ENCODE measurements at places on chromosomes 4 and X.

GRCh38 chr4:143046454-143046853, 138.3 kb upstream of the USP38 start:
- DNase-seq, result no peak

DNA sequence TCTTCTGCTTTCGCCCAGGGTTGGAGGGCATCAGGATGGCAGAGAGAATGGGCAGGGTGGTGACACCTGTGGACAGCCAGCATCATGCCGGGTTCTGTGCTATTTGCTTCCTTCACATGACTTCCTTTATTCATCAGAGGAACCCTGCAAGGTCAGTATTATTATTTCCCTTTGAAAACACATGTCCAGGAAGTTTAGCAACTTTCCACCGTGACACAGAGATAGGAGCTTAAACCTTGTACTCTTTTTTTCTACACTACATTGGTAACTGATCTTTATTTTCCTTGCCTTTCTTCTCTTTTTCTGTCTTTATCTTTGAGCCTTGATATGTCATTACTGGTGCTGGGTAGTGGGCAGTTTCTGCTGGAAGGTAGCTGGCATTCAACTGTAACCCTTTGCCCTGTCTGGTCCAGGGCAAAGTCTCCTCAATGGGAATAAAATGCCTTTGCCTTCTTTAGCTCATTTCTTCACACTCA, 5.0 kb upstream of the MGST2 start:
- DNase-seq, result no peak

DNA sequence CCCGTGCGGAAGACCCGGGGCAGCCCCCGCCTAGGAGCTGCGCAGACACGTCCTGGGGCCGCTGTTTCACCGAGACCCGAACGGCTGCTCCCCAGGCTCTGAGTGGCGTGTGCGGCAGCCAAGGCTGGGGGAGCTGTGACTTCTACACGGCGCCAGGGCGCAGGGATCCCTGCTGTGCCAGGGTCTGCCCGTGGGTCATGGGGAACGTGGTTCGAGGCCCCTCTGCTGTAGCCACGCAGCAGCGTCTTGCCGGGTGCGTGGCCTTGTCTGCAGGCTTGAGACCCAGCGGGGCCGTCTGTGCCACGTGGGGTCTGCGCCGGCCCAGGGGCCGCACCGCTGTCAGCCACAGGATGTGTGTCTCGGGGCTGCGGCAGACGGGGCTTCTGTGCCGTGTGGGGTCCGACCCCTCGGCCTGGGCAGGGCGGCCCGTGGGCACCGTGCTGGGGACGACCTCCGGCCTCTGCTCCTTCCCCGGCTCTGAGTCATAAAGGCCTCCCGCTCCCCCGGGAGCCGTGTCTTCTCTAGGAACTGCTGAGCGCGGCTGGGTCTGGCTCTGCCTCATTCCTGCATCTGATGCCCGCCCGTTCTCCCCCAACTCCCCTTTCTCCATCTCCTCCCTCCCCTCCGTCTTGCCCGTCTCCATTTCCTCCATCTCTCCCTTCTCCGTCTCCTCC, 12.7 kb upstream of the GTPBP6 start:
- DNase-seq, result no peak

- DNase-seq, result no peak
Observed at GRCh38 chrX:111567542-111568255, 56.3 kb downstream of the SERTM2 start.

GRCh38 chr4:178450614-178451013, 1008.4 kb upstream of the AGA start:
- DNase-seq, result no peak

DNA sequence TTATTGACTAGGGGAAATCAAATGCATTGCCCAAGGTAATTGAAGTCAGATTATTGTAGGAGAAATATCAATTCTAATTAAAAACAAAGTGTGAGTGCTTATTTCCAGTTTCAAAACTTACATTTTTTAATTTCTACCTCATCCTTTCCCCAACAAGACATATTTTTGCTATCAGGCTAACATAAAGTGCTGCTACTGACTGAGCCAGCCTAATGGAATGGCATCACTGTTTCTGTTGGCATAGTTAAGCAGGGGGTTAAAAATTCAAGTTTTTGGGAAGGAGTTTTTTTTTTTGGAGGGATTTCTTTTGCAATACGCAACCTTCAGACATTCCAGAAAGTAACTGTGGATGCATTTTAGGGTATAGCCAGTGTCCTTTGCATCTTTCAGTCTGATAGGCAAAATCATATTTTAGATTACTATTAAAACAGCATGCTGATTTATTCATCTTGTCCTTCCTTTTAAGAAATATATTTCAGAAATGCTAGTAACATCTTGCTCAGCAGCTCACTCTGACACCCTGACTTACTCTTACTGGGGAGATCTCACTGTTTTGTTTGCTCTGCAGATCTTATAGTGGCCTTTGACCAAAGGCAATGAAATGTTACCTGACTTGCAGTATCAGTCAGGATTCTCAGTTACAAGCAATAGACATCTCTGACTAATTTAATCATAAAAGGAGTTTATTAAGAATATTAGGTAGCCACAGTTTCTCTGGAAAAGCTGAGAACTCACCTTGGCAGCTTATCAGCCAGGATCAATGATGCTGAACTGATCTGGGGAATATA, 24.4 kb downstream of the GAB1 start:
- no peak for DNase-seq

GRCh38 chrX:83759872-83760271, 101.1 kb upstream of the CYLC1 start:
- no peak for DNase-seq

DNA sequence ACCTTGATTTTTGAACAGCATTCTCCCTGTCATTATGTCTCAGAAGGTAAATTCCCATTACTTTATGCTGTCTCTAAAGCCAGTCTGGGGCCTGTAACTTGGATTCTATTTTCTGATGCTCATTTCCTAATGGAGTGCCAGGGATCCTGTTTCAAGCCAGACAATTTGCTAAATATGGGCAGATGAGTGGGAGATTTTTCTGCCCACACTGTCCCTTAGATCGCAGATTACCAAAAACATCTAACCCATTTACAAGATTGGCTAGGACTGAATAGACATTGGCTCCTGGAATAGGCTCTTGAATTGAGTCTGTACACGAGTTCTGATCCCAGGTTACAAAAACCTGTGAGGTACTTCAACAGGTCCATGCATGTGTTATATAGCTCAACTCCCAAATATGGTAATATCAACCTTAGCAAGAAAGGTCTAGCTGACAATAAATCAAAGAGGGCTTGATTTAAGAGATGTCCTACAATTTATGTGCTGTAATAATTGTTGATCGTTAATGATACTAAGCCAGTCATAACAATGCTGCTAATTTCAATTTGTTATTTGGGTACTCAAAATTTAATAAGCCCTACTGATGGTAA, 5.7 kb downstream of the GPC3 start:
- no peak for DNase-seq

GRCh38 chr4:166987026-166987425, 247.3 kb downstream of the SPOCK3 start:
- DNase-seq, result no peak

Data from activated T-helper 1 cell treated with anti-CD3 and anti-CD28 coated beads, Interleukin-2, amount 50 U/mL, for 16 hours (primary cell).